Substantia nigra (tissue), 51 donors: ENCODE measurements at places on chromosomes 16 and 17.

DNA sequence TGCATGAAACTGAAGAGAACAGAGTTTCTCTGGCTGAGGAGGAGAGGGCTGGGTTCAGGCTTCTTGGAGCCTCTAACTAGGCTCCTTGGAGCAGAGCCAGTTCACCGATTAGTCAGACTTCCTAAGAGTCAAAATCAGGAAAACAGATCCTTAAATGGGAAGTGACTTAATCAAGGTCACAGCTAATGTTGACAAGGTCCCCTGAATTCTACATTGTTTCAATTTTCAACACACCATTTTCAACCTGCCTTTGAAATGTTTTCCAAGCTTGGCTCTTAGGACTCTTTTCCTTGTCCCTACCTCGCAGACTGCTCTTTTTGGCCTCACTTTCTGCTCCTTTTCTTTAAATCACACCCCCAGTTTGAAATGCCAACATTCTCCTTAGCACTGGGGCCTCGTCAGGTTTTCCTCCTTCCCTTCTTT is 16.3 kb downstream of the MYL4 start:
- no peak for DNase-seq

GRCh38 chr17:81092518-81093095 is 57.7 kb downstream of the BAIAP2 start:
- no peak for DNase-seq

DNA sequence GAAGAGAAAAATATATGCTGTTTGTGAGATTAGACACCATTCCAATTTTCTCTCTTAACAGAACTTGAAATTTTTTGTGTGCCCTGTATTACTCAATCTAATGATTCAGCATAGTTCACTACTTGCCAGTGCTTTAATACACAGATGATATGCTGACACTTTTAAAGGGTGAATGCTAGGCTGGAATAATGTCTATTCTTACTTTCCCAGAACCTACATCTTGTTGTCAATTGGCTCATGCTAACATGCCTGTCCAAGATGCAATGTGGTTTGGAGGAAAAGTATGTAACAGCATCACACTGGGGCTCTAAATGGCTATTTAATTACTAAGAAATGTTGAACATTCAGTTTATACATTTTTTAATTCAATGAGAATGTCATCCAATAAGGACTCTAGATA is 7.6 kb upstream of the MAP2K6 start:
- DNase-seq = no peak

- no peak for DNase-seq
Observed at GRCh38 chr16:20768818-20769217, 5.0 kb downstream of the ACSM3 start.

- DNase-seq = no peak
Observed at GRCh38 chr16:46991729-46992704, 18.5 kb upstream of the DNAJA2 start.

DNA sequence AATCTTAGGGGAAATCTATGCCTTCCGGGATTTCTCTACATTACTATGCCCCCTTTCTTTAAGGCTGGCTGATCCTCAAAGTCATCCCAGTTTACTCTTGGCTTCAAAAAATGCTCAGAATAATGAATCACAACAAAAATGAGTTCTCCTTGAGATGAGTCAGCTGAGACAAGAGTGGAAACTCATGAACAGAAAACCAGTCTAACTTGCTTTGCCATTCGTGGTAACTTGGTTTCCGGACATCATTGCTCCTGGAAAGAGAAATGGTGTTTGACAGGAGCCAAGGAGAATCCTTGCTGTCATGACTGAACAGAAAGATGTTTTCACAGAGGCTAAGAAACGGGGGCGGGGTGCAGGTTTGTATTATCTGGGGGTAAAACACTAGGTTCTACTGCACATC is 435.6 kb upstream of the DYNLRB2 start:
- no peak for DNase-seq

DNA sequence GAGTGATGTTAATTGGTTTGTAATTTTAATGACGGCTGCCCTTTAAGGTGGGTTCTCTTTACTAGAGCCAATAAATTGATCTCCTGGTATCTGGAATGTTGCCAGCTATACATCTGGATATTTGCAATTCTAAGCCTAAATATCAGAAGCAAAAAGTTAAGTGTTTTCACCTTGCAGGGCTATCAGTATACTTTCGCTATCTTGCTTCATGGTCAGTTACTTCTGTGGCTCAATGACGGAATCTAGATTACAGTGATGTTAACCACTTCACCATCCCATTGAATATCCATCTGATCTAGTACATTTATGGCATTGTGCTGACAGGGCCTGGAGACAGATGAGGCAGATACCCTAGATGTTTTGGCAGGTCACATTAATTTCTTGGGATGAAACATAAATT is 28.3 kb downstream of the CCL4 start:
- DNase-seq = no peak

DNA sequence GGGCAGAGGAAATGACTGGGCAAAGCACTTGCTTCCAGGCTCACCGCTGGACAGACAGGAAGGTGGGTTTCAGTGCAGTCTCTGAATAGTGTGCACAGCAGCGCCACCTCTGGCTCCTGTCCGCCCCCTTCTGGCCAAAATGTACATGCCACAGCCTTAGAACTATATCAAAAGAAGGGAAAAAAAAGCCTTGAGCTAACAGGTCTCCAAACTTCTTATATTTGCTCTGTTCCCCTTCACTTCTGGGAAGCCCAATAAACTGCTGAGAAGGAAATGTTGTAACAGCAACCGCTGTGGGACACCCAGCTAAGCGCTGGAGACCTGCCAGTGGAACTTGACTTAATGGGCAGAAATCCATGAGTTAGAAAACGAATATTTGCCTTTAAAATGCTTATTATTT is 17.5 kb downstream of the COG7 start:
- DNase-seq = no peak

- no peak for DNase-seq
Observed at GRCh38 chr16:89422527-89422904, 67.8 kb downstream of the ANKRD11 start.

DNA sequence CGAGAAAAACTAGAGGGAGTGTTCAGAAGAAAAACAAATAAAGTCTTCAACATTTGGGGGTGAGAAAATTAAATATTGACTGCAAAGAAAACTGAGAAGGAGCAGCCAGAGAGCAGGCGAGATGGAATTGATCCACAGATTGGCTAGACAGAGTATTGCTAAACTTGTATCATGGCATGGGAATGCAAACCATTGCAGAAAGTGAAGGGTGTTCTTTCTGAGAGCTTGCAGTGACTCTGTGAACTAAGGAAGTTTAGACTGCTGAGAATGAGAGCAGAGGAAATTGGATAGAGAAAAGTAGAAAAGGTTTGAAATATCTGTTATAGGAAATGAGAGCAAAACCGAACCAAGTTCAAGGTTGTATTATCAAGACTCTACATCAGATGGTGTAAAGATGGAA is 191.5 kb downstream of the HS3ST3A1 start:
- no peak for DNase-seq

DNA sequence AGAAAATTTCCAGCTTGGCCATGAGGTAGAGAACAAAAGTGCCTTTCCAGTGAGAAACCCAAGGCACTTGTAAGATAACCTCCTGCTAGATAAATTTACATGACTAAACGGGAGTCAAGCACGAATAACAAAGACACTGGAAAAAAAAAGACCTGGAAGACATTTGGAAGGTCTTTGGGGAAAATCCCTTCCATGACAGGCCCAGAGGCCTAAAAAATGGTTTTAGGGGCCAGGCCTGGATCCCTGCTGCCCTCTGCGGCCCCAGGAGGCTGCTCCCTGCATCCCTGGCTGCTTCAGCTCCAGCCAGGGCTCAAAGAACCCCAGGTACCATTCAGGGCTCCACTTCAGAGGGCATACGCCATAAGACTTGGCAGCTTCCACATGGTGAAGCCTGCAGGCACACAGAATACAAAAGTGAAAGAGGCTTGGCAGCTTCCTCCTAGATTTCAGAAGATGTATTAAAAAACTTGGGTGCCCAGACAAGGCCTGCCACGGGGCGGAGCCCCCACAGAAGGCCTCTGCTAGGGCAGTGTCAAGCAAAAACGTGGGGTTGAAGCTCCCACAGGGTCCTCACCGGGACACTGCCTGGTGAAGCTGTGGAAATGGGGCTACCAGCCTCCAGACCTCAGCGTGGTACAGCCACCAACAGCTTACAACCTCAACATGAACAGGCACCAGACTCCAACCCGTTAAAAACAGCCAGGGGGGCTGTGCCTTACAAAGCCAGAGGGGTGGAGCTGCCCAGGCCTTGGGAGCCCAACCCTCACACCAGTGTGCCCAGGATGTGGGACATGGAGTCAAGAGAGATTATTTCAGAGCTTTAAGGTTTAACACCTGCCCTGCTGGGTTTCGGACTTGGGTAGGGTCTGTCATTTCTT is 77.1 kb downstream of the SDK2 start:
- no peak for DNase-seq

DNA sequence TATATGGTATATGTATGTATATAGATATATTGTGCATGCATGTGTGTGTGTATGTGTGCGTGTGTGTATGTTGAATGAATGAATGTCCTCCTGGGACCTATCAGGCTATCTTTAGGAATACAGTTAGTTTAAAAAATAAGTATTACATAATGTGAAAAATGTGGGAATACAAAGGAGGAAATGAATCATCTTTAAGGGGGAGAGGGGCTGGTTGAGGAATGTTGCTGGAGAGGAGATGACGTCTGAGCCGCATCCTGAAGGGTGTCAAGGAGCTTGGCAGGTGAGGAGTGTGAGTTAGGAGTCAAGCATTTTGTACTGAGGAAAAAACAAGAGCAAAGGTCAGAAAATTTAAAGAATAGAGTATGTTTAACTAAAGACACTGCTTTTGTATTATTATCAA is 62.4 kb upstream of the NLK start:
- no peak for DNase-seq

DNA sequence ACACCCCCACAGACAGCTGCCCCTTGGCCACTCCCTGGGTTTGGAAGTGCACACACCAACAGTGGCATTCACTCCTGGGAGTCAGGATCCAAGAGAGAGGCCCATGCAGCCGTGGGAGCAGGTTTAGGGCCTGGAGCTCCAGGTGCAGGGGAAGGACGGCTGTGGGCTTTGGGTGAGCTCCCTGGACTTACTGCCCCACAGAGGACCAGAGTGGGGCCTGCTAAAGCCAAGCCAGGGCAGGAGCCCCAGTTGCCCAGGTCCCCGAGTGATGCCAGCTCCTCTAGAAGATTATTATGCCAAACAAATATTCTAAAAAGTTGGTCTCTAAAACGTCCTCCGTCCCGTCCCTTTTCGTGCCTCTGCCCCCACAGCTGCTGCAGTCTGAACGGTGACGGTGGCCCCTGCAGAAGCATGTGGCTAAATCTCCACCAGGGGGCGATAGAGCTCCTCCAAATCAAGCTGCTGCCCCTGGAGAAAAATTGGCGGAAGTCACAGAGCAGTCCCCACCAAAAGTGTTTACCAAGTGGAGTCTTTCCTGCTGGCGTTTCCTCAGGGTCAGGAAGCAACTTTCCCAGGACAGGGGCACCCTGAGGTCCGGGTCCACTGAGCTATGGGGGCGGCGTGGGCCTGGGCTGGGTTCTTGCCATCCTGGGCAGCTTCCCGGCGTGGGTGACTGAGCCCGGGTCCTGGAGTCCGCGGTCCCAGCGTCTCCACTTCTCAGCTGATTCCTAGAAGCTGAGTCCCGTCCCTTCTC is 4.2 kb downstream of the ARMC7 start:
- peak; percentile 36 for DNase-seq

DNA sequence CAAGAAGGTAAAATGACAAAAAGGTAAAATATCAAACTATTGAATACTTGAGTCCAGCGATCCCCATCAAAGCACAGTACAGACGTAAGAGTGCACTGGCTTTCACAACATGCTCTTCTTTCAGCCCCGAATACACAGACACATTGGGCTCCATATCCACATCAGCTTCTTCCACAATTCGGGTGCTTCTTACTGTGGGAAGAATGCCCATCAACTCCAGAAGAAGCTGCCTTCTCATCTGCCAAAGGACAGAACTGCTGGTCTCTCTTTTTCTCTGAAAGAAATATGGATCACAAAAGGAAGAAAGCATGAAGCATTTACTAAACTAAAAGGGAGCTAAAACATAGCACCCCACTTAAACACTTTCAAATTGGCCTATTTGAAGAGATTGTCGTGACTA is 20.4 kb downstream of the INTS2 start:
- no peak for DNase-seq

GRCh38 chr17:41919840-41920579 is 1.3 kb upstream of the ACLY start:
- no peak for DNase-seq

- DNase-seq = no peak
Observed at GRCh38 chr17:77873500-77874302, 84.8 kb upstream of the TNRC6C start.

DNA sequence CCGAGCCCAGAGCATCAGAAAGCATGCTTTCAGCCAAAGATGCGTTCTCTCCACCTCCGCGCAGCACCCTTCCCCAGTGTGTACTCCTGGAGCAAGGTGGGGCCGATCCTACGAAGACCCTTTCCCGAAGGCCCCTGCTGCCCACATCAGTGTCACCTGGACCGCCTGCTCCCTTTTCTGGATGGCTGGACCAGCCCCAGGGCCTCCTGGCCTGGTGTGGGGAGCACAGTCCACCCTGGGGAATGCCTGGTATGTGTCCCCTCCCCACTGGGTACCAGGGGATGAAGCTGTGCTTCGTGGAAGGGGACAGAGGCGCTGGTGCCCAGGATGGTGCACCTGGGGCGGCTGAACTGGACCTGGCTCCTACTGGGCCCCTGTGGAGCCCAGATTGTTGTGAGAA is 173.8 kb downstream of the SEC14L1 start:
- no peak for DNase-seq

GRCh38 chr17:58176200-58176599 is 9.4 kb downstream of the OR4D2 start:
- no peak for DNase-seq

DNA sequence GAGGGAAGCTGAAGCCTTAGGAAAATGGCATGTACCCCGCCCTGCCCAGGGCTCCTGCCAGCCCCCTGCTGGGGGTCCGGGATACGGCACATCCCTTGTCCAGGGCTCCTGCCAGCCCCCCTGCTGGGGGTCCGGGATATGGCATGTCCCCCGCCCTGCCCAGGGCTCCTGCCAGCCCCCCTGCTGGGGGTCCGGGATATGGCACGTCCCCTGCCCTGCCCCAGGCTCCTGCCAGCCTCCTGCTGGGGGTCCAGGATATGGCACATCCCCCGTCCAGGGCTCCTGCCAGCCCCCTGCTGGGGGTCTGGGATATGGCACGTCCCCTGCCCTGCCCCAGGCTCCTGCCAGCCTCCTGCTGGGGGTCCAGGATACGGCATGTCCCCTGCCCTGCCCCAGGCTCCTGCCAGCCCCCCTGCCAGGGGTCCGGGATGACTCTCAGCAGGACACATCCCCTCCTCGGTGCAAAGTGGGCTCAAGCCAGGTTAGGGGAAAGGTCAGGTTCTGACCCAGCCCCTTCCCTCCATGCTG is 43.2 kb downstream of the RPH3AL start:
- no peak for DNase-seq

- no peak for DNase-seq
Observed at GRCh38 chr17:17810084-17810894, 26.5 kb downstream of the SREBF1 start.

- no peak for DNase-seq
Observed at GRCh38 chr16:47142821-47143676, 696 bp downstream of the NETO2 start.
